Activated CD8-positive, alpha-beta T cell treated with anti-CD3 and anti-CD28 coated beads for 36 hours (primary cell): ENCODE measurements at places on chromosomes 6 and 20. TPM values are rescaled to one million over a fixed set of nuclear protein-coding genes. Genes with fewer than 3 reads are reported as not detected.

GRCh38 chr6:157427969-157428368 lies 47.0 kb downstream of the ZDHHC14 start:
- DNase-seq, result no peak
- peaks cover 22% of the 10 kb centered on the region for H3K4me1 ChIP-seq
- H3K27ac ChIP-seq, result peak overlapping the region; percentile 13

GRCh38 chr6:143158113-143158581 lies 97.5 kb downstream of the AIG1 start:
- H3K27ac ChIP-seq, result peak overlapping the region; percentile 30
- H3K36me3 ChIP-seq, result no peaks in the 10 kb centered on the region
- peaks cover 11% of the 10 kb centered on the region for H3K4me1 ChIP-seq
- DNase-seq, result peak; percentile 29
- no peaks in the 10 kb centered on the region for H3K27me3 ChIP-seq

DNA sequence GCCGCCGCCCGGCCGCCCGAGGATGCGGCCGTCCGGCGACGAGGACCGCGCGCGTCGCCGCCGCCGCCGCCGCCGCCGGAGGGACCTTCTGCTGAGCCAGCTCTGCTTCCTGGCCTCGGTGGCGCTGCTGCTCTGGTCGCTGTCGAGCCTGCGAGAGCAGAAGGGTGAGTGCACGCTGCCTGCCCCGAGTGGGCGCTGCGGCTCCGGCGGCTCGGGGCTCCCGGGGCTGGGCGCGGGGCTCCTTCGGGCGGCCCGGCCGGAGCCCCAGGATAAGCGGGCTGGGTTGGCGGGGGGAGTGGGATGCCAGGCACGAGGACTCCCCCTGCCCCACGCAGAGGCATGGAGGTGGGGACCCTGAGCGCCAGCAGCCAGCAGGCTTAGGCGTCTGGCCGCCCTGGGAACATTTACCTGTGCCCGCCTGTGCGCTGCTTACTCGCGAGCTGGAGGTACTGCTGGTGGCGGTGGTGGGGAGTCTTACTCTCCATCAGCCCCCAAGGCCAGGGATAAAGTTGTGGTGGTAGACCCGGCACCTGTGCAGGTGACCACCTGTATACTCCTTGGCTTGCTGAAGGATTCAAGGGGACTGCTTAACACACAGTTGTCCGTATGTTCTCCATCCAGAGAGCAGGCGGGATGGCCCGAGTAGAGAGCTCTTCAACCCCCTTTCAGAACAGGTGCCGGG lies 520 bp downstream of the SLC24A3 start:
- H3K4me3 ChIP-seq, result no peak overlapping the region
- H3K27ac ChIP-seq, result no peak overlapping the region
- H3K36me3 ChIP-seq, result no peaks in the 10 kb centered on the region

SNAP91 gene
- total RNA-seq, result not detected

SLCO4A1 gene
- total RNA-seq, result 68.4 TPM

GRCh38 chr6:33720998-33721397 lies 9.5 kb upstream of the UQCC2 start:
- no peak for DNase-seq
- H3K4me1 ChIP-seq, result peaks cover 13% of the 10 kb centered on the region
- H3K4me3 ChIP-seq, result no peak overlapping the region
- no peaks in the 10 kb centered on the region for H3K36me3 ChIP-seq
- H3K27ac ChIP-seq, result no peak overlapping the region

DNA sequence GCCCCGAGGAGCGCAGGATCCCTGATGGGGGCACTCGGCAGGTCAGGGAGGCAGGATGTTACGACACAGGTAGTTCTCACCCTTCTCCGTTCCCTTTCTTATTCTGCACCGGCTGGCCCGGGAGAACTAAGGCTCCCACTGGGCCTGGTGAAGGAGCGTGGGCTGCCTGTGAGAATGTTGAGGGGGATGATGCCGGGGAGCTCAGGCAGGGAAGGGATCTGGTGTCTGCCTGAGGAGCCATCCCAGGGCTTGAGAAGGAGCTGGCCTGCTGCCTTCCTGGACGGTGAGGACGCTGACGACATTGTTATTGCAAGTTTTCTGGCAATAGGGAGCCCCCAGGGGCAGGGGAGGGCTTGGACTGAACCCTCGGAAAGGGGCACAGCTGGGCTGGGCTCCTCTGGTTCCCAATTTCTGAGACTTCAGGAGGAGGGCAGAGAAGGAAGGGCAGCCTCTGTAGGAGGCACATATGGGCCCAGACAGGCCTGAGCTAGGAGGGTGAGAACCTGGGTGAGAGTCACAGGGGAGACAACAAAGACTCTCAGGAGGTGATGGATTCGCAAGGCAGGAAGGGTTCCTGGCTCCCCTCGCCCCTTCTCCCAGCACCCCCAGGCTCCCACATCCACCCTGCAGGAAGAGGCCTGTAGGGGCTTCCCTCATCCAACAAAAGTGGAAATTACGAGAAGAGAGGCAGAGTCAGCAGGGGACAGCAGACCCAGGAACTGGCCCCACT lies 32.8 kb downstream of the CYP21A2 start:
- H3K27me3 ChIP-seq, result no peaks in the 10 kb centered on the region
- H3K4me3 ChIP-seq, result no peak overlapping the region
- no peaks in the 10 kb centered on the region for H3K36me3 ChIP-seq

FLRT3 gene
- not detected for total RNA-seq

OPN5 gene
- not detected for total RNA-seq

DNA sequence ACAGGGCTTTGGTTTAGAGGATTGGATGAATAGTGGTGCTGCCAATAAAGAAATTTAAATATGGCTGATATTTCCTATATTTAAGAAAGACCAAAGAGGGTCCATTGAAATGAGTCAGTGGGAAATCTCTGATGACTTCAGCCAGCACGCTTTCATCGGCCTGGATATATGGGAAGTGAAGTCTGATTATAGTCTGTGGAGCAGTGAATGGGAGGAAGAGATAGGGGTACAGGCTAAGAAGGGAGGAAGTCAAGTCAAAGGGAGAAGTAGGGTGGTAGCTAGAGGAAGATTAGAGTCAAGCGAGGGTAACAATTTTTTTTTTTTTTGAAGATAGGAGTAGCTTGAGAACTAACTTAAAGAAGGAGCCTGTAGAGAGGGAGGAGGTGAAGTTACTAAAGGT lies 22.7 kb downstream of the SLC16A10 start:
- H3K36me3 ChIP-seq, result peaks cover 16% of the 10 kb centered on the region
- H3K27me3 ChIP-seq, result no peaks in the 10 kb centered on the region
- no peak overlapping the region for H3K4me3 ChIP-seq

ISM1 gene
- 0.77 TPM for total RNA-seq

GRCh38 chr20:33693741-33694638 lies 7.8 kb upstream of the E2F1 start:
- no peak overlapping the region for H3K27ac ChIP-seq
- H3K36me3 ChIP-seq, result no peaks in the 10 kb centered on the region
- no peaks in the 10 kb centered on the region for H3K27me3 ChIP-seq
- peaks cover 16% of the 10 kb centered on the region for H3K4me1 ChIP-seq
- no peak for DNase-seq

GRCh38 chr6:33731751-33732282 lies 14.9 kb downstream of the IP6K3 start:
- H3K36me3 ChIP-seq, result no peaks in the 10 kb centered on the region
- H3K27ac ChIP-seq, result no peak overlapping the region
- no peaks in the 10 kb centered on the region for H3K4me1 ChIP-seq
- no peak for DNase-seq
- H3K4me3 ChIP-seq, result no peak overlapping the region
- no peaks in the 10 kb centered on the region for H3K27me3 ChIP-seq

- H3K4me1 ChIP-seq, result peaks cover 11% of the 10 kb centered on the region
- no peaks in the 10 kb centered on the region for H3K36me3 ChIP-seq
- H3K4me3 ChIP-seq, result no peak overlapping the region
- no peak for DNase-seq
- H3K27me3 ChIP-seq, result no peaks in the 10 kb centered on the region
These were observed 119.5 kb downstream of the PTPRK start for GRCh38 chr6:128400875-128401274.

DNA sequence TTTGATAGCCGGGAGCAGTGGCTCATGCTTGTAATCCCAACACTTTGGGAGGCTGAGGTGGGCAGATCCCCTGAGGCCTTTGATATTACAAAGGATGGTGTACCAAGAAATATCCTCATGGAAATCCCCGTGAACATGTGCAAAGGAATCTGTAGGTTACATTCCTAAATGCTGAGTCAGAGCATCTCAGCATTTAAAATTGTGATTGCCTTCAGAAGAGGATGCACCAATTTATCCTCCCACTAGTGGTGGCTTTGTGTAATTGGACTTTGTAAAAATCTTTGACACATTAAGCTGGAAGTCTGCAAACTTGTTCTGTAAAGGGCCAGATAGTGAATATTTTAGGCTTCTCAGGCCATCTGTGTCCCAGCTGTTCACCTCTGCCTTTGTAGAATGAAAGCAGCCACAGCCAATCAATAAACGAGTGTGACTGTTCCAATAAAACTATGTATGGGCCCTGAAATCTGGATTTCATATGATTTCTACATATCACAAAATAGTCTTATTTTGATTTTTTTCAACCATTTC lies 11.8 kb downstream of the TMEM14B start:
- H3K27me3 ChIP-seq, result no peaks in the 10 kb centered on the region
- no peak overlapping the region for H3K4me3 ChIP-seq
- no peak for DNase-seq
- H3K27ac ChIP-seq, result no peak overlapping the region
- H3K4me1 ChIP-seq, result peaks cover 33% of the 10 kb centered on the region
- H3K36me3 ChIP-seq, result peaks cover 61% of the 10 kb centered on the region

GRCh38 chr6:20203561-20204511 lies 8.4 kb downstream of the MBOAT1 start:
- H3K36me3 ChIP-seq, result no peaks in the 10 kb centered on the region
- DNase-seq, result no peak
- H3K27me3 ChIP-seq, result no peaks in the 10 kb centered on the region
- peak overlapping the region; percentile 46 for H3K27ac ChIP-seq
- peaks cover 53% of the 10 kb centered on the region for H3K4me1 ChIP-seq

MAP3K7 gene
- total RNA-seq, result 22.8 TPM

OXT gene
- total RNA-seq, result not detected

FAXC gene
- total RNA-seq, result not detected

EFCAB8 gene
- 0.89 TPM for total RNA-seq

ADAT2 gene
- total RNA-seq, result 35.9 TPM

DNA sequence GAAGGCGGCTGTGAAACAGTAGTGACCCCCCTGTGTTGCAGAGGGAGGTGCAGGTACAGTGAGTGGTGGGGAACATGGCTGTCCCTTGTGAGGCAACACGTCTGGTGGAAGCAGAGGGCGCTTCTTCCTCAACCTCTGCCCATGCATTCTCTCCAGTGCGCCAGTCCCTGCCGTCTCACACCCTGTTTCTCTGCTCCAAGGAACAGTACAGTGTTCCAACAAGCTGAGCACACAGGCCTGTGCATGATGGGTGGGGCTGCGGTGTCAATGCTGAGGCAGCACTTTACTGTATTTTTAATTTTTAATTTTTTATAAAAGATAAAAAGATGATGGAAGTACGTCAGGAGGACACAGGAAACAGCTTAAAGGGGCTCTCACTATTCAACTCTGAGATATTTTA lies 32.5 kb downstream of the CST2 start:
- no peaks in the 10 kb centered on the region for H3K4me1 ChIP-seq
- peaks cover 18% of the 10 kb centered on the region for H3K27me3 ChIP-seq
- H3K36me3 ChIP-seq, result no peaks in the 10 kb centered on the region
- no peak overlapping the region for H3K4me3 ChIP-seq
- H3K27ac ChIP-seq, result no peak overlapping the region
- no peak for DNase-seq
